ENCODE measurements at places on chromosomes 5 and 9. TPM values are rescaled to one million over a fixed set of nuclear protein-coding genes. Genes with fewer than 3 reads are reported as not detected.

DNA sequence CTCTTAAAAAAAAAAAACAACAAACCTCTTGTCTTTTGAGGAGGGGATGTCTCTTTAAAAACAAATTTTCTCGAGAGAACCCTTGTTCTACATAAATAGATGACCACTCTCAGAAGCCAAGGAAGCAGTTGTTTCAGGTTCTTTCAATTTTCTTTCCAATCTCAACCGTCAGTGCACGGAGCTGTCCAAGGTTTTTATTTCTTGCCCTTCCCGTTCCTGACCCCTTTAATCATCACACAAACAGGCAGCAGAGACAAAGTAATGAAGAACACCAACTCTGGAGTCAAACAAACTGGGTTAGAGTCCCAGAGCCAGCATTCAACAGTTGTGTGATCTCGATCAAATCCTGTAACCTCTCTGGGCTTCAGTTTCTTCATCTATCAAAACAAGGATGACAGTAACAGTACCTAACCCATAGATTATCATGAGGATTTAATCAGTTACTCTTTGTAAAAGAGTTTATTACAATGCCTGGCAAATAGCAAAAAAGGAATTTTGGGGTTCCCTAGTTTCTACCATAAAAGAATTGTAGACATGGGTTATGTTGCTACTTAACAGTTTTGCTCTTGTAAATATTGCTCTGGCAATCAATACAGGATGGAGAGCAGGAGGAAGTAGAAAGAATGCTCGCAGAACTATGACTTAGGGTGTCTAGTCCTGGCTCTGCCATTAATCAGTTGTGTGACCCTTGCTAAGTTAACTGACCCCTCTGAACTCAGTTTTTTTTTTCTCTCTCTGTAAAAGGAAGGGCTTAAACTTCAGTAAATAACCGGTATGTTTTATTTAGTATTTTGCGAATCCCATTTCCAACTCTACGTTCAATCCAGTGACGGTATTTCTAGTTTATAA is 1.0 kb upstream of the NIM1K start:
- DNase-seq: no peak

The PTGR1 gene
- not detected for total RNA-seq

GRCh38 chr5:53019320-53019719 is 30.2 kb downstream of the ITGA2 start:
- DNase-seq: no peak

- no peak for DNase-seq
These were observed 38.0 kb downstream of the VCAN start for GRCh38 chr5:83509540-83509939.

GRCh38 chr9:78038620-78039300 is 7.1 kb upstream of the GNAQ start:
- DNase-seq: no peak

The OTP gene
- total RNA-seq: not detected

DNA sequence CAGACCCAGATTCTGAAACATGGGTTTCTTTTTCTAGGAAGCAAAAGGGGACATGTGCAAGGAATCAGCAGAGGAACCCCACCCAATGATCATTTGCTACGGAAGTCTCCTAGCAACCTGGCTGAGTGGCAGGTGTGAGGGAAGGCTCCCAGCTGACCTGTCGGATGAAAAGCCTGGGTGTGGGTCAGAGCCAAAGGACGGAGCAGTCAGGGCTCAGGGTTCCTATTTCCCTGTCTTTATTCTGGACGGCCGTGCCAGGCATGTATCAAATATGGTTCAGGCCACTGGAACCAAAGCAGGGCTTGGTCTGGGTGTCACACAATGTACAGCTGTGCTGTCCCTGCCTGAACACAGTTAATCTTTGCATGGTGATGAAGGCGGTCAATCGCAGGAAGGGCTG is 20.1 kb downstream of the STK10 start:
- DNase-seq: no peak
